AG08396 (cell line): ENCODE measurements at places on chromosomes 2 and 18.
A peak's percentile ranks its signal among the peaks of the same experiment; 100 is the strongest.

- DNase-seq, result no peak
Observed at GRCh38 chr18:54284535-54284934, 15.2 kb downstream of the POLI start.

DNA sequence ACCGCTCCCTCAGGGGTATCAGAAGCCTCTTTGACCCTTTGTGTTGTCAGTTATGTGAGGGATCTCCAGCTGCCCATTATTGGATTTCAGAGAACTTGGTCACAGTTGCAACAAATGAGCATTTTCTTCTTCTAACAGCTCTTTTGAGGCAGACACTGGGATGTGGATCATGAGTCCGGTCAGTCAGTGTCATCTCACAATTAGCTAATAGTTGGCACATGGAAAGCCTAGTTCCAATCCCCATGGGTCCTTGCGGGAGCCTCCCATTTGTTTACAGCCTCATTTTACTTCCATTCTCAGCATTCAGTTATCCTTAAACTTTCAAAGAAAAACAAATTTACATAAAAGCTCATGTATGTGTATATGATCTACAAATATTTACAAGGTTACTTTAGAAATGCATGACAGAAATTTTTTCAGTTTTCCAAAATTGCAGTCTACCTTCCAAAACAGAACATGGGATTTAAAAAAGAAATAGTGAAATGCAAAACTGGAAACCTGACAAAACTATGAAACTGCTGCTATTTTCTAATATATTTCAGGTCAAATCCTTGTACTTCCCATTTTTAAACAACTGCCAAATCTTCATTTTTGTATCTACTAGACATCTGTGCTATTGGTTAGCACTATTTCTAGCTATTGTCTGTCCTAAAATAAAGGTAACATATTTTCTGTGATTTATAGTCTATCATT lies 547.1 kb upstream of the ZEB2 start:
- no peak for DNase-seq

DNA sequence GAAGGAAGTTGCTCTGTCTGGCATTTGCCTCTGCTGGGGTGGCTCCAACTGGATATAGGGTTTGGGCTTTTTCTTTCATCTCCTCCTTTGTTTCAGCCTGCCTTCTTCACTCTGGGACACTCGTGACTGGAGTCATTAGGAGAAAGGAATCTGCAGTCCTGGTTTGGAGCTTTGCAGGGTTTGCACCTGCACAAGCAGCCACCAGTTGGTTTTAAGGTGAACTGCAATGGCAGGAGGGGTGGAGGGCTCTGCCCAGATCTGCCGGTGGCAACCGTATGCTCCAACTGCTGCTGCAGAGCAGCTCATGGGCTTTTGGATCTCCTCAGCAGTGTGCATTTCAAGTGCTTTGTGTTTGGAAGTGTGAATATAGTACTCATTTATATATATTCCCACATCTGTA lies 131.3 kb upstream of the MGAT5 start:
- DNase-seq, result no peak

DNA sequence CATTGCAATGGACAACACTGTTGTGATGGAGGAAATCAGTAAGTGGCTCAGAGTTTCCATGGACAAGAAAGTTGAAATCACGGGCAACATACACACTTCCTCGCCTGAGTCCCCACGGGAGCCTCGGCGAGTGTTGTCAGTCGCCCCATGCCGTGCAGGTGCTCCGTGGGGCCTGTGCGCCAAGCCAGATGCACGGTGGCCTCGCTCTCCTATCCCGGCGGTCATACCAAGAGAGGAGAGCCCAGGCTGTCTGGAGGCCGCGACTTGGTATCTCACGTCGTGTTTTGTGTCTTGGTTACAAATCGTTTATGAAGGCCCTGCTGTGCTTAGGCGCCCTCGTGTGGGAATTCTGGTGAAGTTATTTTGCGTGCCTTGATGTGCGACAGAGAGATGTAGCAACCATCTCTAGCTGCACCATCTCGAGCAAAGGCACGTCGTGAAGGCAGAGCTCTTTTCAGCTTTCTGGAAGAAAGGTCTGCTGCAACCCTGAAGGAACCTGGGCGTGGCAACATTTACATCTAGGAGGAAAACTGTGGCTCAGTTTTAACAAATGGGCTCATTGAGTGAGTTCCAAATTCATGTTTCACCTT lies 21.8 kb downstream of the ATG4B start:
- peak; percentile 65 for DNase-seq

DNA sequence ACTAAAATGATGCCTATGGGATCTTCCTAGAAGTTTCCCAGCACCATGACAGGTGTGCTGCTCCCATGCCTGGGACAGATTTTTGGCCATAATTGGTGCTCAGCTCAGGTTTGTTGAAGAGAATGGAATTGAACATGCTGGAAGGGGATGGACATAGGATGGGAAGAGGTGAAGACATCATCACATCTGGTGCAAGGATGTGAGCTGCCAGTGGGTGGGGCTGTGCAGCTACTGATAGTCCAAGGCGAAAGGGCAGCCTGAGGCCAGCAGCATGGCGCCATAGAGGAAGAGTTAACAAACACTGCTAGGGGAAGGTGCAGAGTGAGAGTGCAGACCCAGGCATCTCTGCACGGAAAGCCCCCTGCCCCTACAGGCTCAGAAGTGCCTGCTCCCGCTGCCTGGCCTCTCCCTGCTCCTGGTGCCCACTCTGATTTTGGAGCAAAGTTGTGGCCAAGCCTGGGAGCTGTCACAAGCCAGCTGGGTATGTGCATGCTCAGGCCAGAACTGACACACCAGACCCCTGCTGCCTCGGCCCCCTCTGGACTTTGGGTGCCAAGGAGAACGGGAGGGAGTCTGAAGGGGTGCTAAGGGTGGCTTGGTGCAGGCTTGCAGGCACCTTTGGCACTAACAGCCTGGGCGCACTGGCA lies 178.6 kb downstream of the ZBTB7C start:
- DNase-seq, result peak; percentile 58

GRCh38 chr2:137770166-137770565 lies 194.1 kb upstream of the HNMT start:
- no peak for DNase-seq

GRCh38 chr2:156489750-156490465 lies 53.7 kb downstream of the GPD2 start:
- DNase-seq, result no peak

GRCh38 chr2:19559596-19560240 lies 201.3 kb upstream of the OSR1 start:
- no peak for DNase-seq

GRCh38 chr2:208798698-208799097 lies 392.1 kb downstream of the PTH2R start:
- no peak for DNase-seq

DNA sequence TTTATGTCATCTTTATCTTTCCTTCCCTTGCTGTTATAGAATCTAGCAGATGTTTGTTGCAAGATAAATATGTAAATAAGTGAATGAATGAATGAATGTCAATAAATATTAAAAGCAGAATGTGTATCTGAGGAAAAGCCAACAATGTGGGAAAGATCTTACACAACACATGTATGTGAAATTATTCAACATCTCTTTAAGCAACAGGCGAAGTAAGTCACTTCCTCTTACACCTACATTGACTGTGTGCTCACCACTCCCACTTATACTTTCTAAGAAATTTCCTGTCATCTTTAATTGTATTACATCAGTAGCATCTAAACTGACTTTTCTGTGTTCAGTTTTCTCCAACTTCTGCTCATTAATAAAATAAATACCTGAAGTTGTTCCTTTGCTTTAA lies 43.0 kb downstream of the RAD51AP2 start:
- no peak for DNase-seq

DNA sequence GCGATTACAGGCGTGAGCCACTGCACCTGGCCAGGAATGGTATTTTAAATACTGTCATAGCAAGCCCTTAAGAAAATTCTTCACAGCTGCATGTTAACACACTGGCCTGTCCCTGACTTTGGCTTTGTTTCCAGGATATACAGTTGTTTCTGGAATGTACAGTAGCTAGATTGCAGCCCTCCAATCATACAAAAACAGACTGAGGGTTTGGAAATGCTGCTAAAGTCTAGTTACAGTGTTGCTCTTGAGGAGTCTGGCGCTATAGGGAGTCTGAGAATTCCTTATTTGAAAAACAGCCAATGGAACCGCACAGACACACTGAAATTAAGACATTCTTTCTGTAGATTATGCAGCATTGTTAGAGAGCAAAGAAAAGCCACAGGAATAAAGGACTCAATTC lies 37.7 kb downstream of the STON1 start:
- DNase-seq, result no peak

GRCh38 chr2:102999958-103000357 lies 238.1 kb downstream of the TMEM182 start:
- DNase-seq, result no peak

GRCh38 chr18:55338978-55339650 lies 248.9 kb downstream of the TCF4 start:
- no peak for DNase-seq

- no peak for DNase-seq
Observed at GRCh38 chr2:109208071-109208950, 79.3 kb downstream of the SH3RF3 start.

DNA sequence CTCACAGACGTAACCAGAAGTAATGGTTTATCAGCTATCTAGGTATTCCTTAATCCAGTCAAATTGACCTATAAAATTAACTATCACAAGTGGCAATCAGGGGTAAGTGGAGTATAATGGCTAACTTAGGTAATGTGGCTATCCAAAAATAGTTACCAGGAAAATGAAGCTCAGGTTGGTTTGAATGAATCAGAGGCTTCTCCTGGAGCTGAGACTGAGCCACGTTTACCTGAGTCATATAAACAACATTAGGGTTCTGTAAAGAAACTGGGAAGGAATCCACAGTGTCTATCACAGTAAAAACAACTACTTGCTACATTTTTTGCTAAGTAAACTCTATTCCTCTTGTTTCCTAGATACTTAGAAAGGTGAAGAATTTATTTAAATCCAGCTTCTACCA lies 236.0 kb upstream of the SPHKAP start:
- DNase-seq, result no peak

GRCh38 chr2:33496150-33496549 lies 19.7 kb downstream of the RASGRP3 start:
- DNase-seq, result no peak

DNA sequence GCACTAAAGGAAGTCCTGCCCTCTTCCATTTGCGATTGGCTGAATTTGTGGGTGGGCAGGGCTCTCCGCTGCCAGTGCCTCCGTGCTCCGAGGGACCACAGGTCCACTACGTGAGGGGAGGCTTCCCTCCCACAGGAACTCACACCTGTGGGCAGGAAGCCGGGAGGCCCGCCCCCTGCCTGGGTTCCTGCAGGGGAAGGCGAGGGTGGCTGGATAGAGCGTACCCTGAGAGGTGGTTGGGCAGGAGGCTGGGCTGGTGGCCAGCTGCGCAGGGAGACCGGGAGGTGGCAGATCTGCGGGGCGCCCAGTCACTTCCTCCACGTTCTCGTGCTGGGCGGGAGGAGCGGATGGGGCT lies 47.0 kb upstream of the PTH2R start:
- no peak for DNase-seq
